Iris pigment epithelial cell (primary cell): ENCODE measurements at places on chromosomes 6 and 20.
A peak's percentile ranks its signal among the peaks of the same experiment; 100 is the strongest.

DNA sequence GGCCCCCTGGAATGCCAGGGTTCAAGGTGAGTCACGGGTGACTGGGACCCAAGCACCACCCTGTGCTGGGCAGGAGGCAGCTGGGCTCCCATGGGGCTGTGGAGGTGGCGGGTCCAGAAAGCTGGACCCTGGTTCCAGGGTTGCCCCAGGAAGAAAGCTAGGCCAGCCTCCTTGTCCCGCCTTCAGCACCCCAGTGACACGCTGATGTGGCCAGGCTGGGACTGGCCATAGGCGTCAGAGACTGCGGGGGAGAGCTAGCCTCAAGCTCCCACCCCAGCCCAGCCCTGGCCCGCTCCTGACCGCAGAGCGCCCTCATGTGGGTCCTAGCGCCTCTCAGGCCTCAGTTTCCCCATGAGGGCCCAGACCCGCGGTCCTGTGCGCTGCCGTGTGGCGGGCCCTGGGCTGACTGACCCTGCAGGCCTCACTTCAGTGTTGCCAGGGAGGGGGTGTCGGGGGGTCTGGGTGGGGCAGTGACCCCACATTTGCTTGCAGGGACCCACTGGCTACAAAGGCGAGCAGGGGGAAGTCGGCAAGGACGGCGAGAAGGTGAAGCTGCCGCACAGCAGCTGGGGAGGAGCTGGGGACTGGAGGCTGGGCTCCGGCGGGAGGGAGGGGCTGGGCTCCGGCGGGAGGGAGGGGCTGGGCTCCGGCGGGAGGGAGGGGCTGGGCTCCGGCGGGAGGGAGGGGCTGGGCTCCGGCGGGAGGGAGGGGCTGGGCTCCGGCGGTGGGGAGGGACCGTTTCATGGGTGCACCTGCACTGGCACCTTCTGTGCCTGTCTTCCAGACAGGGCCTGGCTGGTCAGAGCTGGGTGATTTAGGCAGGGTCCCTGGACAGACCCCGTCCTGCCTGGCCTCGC is 7.9 kb downstream of the COL9A3 start:
- peak; percentile 58 for DNase-seq

DNA sequence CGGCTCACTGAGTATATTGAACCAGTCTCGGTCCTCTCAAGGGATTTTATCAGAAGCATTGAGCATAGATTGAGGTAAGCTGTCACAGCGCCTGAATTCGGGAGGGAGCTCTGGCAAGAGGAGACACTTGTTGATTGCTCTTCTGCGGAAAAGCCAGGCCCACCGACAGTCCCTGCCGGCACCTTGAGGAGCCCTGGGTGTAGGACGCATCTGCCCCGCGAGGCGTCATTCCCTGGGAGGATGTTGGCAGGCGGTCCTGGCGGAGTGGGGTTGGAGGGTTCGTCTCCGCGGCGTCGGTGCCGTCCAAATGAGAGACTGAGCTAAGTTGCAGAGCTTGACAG is 843 bp downstream of the FBXO9 start:
- peak; percentile 36 for DNase-seq

- DNase-seq: no peak
Measured at GRCh38 chr20:48406912-48407340, 420.9 kb downstream of the PREX1 start.

- peak; percentile 88 for DNase-seq
Measured at GRCh38 chr20:34262488-34263288, 21.5 kb downstream of the ASIP start.

DNA sequence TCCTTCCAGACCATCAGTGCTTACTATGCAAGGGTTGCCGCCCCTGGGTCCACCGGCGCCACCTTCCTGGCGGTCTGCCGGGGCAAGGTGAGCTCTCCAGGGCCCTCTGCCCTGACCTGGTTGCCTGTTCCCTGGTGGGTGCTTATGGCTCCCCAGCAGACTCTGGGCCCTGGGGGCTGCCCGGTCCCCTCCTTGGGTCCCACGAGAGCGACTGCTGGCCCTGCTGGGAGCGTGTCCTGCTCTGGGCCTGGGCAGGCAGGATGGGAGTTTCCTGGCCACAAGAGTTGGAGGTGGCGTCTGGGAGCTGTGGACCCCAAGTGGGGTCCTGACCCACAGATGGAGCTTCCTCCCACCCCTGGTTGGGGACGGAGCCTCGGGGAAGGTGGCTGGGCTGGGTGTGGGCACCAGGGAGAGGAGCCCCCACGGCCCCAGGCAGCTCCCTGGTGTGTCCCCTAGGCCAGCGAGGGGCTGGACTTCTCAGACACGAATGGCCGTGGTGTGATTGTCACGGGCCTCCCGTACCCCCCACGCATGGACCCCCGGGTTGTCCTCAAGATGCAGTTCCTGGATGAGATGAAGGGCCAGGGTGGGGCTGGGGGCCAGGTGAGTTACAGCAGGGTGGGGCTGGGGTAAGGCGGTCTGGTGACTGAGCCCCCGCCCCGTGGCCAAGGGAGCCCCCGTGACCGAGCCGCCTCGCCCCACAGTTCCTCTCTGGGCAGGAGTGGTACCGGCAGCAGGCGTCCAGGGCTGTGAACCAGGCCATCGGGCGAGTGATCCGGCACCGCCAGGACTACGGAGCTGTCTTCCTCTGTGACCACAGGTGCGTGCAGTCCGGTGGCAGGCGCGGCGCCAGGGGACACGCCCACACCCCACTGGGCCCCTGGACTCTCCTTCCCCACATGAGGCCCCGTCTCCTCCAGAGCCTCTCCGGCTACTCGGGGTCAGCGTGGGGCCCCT is 7.1 kb upstream of the TNFRSF6B start:
- no peak for DNase-seq

- DNase-seq: no peak
Measured at GRCh38 chr6:13576017-13576416, 1.6 kb downstream of the SIRT5 start.

- no peak for DNase-seq
Measured at GRCh38 chr6:93392797-93393196, 26.6 kb downstream of the EPHA7 start.

DNA sequence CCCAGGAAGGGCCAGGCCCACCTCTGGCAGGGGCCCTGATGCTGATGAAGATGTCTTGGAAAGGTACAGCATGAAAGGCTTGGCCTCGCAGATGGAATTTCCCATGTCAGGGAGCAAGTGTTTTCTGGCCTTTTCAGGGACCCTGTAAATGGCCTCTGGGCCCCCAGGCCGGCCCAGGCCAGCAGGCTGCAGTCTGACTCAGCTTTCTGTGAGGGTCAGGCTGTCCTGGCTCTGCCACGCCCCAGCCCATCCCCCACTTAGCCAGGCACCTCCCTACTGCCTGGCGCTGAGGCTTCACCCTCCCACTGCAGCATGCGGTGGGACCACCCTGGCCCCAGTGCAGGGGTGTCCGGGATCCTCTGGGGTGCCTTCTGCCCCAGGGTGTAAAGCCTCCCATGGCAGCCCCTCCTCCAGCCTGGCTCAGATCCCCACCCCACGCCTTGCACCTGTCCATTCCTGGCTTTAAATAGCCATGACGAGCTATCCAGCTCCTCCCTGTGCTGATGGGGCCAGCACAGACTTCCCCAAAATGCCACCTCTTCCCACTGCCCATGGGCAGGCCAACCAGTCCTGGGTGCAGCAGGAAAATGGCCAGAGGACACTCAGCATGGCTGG is 35.6 kb upstream of the GATA5 start:
- no peak for DNase-seq

DNA sequence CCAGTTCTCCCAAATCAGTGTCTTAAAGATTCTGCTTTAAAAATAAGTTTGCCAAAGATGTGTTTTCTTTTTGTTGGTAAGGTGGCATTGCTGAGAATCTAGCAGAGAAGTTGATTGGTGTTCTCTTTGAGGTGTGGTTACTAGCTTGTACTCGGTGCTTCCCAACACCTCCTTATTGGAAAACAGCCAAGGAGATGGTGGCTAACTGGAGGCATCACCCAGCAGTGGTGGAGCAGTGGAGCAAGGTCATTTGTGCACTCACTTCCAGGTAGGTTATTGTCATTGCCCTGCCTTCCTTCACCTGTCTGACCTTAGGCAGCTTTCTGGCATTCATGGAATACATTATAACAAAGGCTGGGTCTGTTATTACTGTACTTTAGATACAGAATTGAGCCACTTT is 26.7 kb downstream of the RALGAPB start:
- DNase-seq: no peak

DNA sequence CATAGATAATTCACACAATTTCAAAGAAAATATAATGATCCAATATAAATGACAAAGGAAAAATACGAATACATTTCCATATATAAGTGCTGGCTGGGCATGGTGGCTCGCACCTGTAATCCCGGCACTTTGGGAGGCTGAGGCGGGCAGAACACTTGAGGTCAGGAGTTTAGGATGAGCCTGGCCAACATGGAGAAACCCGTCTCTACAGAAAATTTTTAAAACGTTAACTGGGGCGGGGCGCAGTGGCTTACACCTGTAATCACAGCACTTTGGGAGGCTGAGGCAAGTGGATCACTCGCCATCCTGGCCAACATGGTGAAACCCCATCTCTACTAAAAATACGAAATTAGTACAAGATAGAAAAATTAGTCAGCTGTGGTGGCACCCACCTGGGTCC is 14.9 kb upstream of the MAPK13 start:
- no peak for DNase-seq

DNA sequence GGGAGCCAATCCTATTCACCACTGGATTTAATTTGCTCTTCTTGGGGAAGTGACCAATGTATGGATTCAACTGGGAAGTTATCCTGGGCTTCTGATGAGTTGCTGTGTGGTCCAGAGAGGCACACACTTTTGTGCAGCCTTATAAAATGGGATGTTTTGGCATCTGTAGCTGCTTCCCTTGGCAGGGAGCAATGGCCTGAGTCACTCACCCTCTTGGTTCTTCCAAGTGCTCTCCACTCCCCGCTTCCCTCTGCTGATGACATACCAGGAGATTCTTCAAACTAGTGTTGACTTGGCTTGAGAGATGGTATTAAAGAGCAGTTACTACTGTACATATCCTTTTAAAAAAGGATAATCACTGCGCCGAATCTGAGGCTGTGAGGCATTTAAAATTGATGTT is 105.8 kb downstream of the JARID2 start:
- peak; percentile 71 for DNase-seq

DNA sequence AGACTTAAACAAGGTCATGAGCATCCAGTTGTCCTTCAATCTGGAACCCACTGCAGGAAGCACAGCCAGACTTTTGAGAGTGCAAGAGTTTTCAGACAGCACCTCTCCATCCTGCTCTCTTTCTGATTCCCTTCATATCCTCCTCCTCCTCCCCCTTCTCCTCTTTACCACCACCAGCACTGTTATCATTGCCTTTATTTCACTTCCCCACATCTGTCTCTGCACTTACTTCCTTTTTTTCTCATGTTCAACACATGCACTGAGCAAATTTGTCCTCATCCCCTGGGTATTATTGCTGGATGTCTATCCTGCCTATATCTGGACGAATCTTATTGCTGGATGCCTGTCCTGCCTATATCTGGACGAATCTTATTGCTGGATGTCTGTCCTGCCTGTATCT is 554.8 kb downstream of the DHX35 start:
- DNase-seq: no peak

DNA sequence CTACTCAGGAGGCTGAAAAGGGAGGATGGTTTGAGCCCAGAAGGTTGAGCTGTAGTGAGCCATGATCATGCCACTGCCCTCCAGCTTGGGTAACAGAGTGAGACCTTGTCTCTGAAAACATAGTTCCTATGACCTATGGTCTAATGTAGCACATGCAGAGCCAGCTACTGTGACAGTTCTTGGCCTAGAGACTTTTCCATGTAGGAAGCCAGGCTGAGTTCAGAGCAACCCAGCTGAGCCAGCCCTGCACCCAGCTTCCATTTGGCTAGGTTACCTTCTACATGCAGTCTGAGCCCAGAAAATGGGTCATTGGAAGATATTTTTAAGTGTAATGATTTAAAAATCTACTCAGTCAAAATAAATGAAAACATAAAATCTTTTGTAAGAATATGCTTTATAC is 92.8 kb downstream of the FNDC1 start:
- DNase-seq: no peak

- no peak for DNase-seq
Measured at GRCh38 chr20:16124911-16125776, 448.1 kb downstream of the KIF16B start.

- DNase-seq: peak; percentile 12
Measured at GRCh38 chr20:36573798-36574365, 485 bp downstream of the TGIF2 start.

DNA sequence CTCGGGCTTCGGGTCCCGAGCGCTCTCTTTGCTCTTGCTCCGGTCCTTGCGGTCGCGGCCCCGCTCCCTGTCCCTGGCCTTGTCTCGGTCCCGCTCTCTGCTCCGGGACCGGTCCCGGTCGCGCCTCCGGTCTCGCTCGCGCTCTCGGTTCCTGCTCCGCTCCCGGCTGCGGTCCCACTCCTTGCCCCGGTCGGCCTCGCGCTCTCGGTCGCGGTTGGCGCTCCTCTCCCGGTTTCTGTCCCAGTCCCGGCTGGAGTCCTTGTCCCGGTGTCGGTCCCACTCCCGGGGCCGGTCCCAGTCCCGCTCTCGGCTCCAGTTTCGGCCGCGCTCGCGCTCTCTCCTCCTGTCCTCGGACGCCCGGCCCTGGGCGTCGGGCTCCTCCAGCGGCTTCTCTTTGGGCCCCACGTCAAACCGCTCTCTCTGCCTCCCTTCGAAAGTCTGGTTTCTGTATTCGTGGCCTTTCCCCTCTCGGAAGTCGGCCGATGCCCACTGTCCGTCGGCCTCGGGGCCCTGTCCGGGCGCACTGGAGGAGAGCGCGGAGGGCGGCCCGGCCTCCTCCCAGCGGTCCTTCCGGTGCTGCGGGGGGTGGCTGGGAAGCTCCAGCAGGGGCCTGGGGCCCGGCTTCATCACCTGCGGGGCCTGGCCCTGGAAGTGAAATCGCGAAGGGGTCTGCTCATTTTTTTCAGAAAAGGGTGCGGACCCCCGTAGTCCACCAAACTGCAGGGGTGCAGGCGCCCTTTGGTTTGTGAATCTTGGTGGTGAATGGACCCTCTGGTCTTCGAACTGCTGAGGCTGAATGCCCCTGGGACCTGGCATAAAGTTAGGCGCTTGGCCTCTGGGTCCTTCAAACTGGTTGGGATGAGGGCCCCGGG is 17.9 kb upstream of the TCFL5 start:
- DNase-seq: no peak

DNA sequence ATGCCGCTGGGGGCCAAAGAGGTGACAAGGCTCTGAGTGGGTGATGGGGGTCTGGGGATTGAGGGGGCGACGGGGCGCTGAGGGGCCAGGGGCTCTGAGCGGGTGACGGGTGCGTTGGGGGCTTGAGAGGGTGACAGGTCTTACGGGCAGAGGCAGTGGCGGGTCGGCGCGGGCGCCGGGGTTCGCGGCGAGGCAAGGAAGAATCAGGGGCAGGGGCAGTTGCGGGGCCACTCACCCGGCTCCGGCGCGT is 146 bp downstream of the ZNFX1 start:
- no peak for DNase-seq

GRCh38 chr6:130575971-130576370 is 210.2 kb downstream of the TMEM200A start:
- no peak for DNase-seq

DNA sequence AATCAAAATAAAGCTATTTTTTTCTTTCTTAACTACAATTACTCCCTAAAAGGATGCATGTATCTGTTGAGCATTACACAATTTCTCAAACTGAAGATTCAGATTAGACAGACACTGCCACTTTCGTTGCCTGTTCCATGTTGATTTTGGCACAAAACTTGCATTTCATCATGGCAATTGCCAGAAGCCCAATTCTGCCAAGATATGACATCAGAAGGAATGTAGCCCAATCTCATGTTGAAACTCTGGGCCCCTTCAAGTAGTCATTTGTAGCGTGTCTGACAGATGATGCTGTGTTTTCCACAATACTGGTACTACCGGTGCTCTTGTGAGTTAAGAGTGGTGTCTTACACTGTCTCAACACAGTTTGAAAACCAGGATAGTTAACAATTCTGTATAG is 705.4 kb downstream of the PTPRT start:
- no peak for DNase-seq
